ENCODE measurements at places on chromosomes 13 and 19.

- DNase-seq, result no peak
Measured at GRCh38 chr13:48370815-48371214, 42.1 kb downstream of the LPAR6 start.

- DNase-seq, result no peak
Measured at GRCh38 chr13:79722885-79723445, 242.0 kb downstream of the NDFIP2 start.

DNA sequence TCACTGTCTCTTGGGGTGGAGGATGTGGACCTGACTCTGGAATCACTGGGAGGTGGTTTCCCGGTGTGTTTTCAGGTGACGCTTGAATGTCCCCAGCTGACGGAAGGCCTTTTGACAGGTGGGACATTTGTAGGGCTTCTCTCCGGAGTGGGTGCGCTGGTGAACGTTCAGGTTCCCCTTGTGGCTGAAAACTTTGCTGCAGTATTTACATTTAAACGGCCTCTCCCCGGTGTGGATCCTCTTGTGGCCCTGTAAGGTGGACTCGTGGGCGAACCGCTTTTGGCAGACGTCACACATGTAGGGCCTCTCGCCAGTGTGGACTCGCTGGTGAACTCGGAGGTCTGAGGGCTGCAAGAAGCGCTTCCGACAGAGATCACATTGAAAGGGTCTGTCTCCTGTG lies 7.8 kb downstream of the ZSCAN5B start:
- DNase-seq, result no peak

GRCh38 chr19:17623224-17623935 lies 64.8 kb downstream of the UNC13A start:
- DNase-seq, result no peak

GRCh38 chr13:74708629-74709028 lies 574.4 kb upstream of the KLF12 start:
- no peak for DNase-seq

DNA sequence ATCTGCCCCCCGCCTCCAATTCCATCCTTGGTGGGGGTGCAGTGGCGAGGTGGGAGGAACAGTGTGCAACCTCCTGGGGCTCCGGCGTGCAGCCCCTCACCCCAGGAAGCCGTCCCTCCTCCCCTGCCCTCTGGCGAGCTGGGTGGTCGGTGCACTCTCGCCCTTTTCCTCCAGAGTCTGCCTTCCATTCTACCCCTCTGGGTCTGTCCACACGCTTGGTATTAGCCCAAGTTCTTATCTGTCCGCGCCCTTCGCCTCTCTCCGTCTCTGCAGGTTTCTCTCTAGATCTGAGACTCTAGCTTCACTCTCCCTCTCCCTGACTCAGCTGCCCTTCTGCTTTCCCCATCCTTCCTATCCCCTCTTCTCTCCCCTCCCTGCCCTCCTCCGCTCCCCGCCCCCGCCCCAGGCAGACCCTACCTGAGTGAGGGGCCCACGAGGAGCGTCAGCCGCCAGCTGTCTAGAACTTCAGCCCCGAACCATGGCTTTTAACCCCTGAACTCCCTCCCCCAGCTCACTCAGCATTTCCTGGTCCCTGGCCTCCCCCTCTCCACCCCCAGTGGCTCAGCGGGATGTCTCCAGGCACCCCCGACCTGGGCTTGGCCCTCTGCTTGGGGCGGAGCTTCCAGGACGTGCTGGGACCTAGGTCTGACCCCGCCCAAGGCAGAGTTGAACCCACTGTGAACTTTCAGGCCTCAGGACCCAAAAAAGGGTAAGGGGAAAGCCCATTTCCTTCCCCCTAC lies 499 bp upstream of the KLK13 start:
- DNase-seq, result no peak

DNA sequence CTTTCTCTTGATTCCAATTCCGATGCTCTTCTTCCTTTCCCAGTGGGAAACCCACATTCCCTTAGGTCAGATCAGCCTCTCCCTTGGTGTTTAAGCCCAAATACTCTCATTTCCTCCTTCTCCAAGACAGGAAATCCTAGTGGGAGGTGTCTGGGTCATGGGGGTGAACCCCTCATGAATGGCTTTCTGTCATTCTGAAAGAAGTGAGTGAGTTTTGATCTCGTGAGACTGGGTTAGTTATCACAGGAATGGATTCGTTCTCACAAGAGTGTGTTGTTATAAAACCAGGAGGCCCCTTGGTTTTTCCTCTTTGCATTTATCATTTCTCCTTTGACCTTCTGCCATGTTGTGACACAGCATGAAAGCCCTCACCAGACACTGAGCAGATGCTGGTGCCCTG lies 76.2 kb upstream of the MTIF3 start:
- no peak for DNase-seq

- DNase-seq, result no peak
Measured at GRCh38 chr19:46981286-46981945, 38.2 kb upstream of the NPAS1 start.

DNA sequence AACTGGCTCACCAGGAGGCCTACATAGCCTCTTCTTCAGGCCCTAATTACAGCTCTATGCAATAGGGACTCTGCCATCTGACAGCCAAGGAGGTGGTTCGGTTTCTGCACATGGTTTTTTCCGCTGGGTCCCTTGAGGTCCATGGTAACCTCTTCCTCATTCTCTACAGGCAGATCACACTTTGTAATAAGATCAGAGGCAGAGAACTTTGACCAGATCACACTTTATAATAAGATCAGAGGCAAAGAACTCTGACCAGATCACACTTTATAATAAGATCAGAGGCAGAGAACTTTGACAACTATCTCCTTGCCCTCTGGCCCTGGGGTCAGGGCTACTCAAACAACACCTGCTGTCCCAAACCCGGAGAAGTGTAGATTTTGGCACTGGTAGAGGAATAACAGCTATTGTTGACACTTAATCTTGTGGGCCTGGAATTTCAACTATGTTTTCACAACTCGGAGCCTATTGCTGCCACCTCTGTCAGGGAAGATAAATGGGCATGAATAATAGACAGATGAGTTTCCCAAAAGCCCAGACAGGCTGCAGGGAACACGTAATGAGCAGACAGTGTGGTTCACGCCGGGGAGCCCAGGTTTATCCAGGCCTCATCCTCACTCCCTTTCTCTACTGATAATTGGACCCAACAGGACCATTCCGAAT lies 246.1 kb downstream of the UQCRFS1 start:
- DNase-seq, result no peak
